ENCODE measurements at places on chromosomes 5 and 9. TPM values are rescaled to one million over a fixed set of nuclear protein-coding genes. Genes with fewer than 3 reads are reported as not detected.

Gene ANKRD31
- 0.33 TPM for total RNA-seq

Gene ADRA1B
- total RNA-seq: 4.0 TPM

Gene LCN12
- total RNA-seq: 4.9 TPM

Gene OBP2B
- not detected for total RNA-seq

Gene ISL1
- total RNA-seq: 2.9 TPM

Gene FOXB2
- not detected for total RNA-seq

GRCh38 chr5:138391859-138392386 is 39.4 kb downstream of the KDM3B start:
- H3K27ac ChIP-seq: no peak overlapping the region
- H3K4me3 ChIP-seq: no peak overlapping the region
- DNase-seq: no peak
- H3K27me3 ChIP-seq: no peaks in the 10 kb centered on the region

DNA sequence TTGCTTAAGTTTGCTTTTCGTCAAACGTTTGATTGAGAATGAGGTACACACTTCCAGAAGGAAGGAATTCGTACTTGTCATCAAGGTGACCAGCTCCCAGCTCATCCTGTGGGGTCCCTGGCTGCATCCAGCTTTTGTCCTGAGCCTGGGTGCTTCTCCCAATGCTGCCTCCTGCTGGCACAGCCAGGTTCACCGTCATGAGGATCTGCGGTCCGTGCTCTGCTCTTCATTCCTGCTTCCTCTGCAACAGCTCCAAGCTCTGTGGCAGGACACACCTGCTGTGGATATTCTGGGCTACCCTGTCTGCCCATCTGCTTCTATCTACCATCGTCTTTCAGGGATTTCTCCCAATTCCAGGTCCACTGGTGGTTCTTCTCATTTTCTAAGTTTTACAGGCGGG is 13.3 kb upstream of the UBE2QL1 start:
- no peaks in the 10 kb centered on the region for H3K27me3 ChIP-seq
- H3K27ac ChIP-seq: no peak overlapping the region
- H3K36me3 ChIP-seq: no peaks in the 10 kb centered on the region
- no peaks in the 10 kb centered on the region for H3K4me1 ChIP-seq
- DNase-seq: no peak
- no peak overlapping the region for H3K4me3 ChIP-seq

GRCh38 chr5:27769748-27770402 is 731.5 kb upstream of the CDH9 start:
- DNase-seq: no peak
- no peaks in the 10 kb centered on the region for H3K4me1 ChIP-seq
- no peaks in the 10 kb centered on the region for H3K27me3 ChIP-seq
- H3K27ac ChIP-seq: no peak overlapping the region
- H3K4me3 ChIP-seq: no peak overlapping the region
- H3K36me3 ChIP-seq: no peaks in the 10 kb centered on the region

DNA sequence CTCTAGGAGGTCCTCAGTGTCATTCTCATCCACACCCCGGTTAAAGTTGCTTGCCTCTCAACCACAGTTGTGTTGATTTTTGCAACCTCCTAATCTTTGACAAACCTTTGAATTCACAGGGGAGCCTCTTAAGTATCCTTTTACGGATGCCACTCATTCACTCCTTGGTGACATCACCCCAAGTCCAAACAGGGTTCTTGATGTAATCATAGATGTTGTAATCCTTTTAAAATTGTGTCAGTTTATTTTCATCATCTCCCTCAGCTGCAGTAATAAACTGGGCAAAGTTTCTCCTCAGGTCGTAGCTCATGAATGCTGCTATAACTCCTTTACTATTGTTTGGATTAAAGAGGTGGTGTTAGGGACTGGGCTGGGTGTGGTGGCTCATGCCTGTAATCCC is 637.2 kb upstream of the NUDT12 start:
- H3K36me3 ChIP-seq: no peaks in the 10 kb centered on the region
- no peak overlapping the region for H3K4me3 ChIP-seq
- H3K27ac ChIP-seq: no peak overlapping the region
- H3K4me1 ChIP-seq: no peaks in the 10 kb centered on the region
- no peak for DNase-seq
- H3K27me3 ChIP-seq: no peaks in the 10 kb centered on the region

GRCh38 chr9:11194246-11194645 is 581.4 kb upstream of the PTPRD start:
- no peaks in the 10 kb centered on the region for H3K36me3 ChIP-seq
- H3K27ac ChIP-seq: no peak overlapping the region
- no peak overlapping the region for H3K4me3 ChIP-seq
- peak; percentile 70 for DNase-seq
- no peaks in the 10 kb centered on the region for H3K27me3 ChIP-seq
- H3K4me1 ChIP-seq: peaks cover 9% of the 10 kb centered on the region

DNA sequence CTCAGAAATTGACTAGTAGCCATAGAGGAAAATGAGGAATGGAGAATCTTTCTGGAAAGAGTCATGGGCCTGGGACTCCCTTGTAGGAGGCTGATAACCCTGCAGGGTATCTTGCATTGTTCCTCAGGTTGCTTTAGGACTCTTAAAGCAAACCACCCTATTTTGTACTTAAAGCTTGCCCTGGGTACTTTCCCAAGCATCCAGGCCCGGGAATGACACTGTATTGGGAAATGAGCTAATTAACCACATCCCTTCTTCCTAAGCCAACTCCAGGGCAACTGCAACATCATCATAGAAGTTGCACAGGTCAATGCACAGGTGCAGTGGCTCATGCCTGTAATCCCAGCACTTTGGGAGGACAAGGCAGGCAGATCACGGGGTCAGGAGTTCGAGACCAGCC is 55.9 kb downstream of the UGCG start:
- H3K36me3 ChIP-seq: no peaks in the 10 kb centered on the region
- H3K4me1 ChIP-seq: peaks cover 3% of the 10 kb centered on the region
- no peak overlapping the region for H3K4me3 ChIP-seq

GRCh38 chr9:103798620-103799019 is 295.5 kb upstream of the SMC2 start:
- no peak overlapping the region for H3K27ac ChIP-seq
- no peaks in the 10 kb centered on the region for H3K27me3 ChIP-seq
- no peak overlapping the region for H3K4me3 ChIP-seq
- no peaks in the 10 kb centered on the region for H3K36me3 ChIP-seq
- DNase-seq: no peak
- H3K4me1 ChIP-seq: no peaks in the 10 kb centered on the region

DNA sequence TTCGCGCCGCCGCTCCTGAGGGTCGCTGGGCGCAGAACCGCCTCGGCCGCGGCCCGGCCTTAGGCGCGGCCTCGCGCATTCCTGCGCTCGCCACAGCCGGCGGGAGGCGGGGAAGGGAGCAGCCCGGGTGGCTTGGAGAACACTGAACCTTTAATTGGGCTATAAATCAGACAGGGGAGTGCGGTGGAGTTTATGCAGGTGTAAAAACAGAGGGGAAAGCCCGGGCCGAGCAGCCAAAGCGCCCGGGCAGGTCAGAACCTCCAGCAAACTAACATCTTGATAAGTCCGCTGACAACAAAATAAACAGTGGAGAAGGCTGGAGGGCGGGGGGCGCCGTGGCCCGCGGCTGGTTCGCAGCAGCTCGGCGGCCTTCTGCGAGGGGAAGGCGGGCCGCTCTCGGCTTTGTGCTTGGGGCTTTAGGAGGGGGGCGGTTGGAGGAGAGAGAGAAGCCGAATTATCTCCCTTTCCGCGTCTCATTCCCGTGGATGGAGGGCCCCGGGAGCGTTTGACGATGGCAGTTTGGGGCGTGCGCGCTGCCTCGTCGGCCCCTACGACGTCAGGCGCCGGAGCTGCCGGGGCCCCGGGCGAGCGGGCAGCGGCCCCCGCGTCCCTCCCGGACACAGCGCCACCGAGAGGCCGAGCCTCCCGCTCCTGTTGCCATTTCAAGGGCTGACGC is 11.3 kb downstream of the FOXD1 start:
- H3K27me3 ChIP-seq: peaks cover 52% of the 10 kb centered on the region
- H3K4me1 ChIP-seq: peaks cover 18% of the 10 kb centered on the region
- DNase-seq: no peak
- no peak overlapping the region for H3K4me3 ChIP-seq

DNA sequence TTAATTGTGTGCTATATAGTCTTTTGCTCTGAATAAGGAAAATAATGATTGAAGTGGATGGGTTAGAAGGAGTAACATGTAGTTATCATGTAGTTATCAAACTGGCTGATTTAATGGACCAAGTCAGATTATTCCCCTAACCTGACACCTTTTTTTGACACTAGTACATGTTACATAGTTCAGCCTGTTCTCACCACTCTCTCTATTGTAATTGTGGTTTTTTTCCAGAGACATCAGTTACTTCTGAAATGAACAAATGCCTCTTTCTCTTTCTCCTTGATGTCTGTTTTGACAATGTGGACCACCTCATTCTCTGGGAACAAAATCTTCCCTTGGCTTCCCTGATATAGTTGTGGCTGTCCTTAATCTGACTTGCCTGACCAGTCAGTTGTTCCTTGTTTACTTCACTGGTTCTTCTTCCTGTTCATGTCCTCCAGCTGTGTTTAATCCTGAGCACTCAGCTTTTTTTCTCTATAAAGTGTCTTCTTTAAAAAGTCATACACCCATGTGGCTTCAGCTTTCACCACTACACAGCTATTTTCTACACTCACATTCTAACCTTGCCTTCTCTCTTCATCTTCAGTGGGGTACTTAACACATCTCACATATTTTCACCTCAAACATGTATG is 243.4 kb downstream of the ARRDC3 start:
- H3K27me3 ChIP-seq: no peaks in the 10 kb centered on the region
- no peak overlapping the region for H3K27ac ChIP-seq
- H3K4me3 ChIP-seq: no peak overlapping the region
- H3K4me1 ChIP-seq: peaks cover 20% of the 10 kb centered on the region
- H3K36me3 ChIP-seq: no peaks in the 10 kb centered on the region

DNA sequence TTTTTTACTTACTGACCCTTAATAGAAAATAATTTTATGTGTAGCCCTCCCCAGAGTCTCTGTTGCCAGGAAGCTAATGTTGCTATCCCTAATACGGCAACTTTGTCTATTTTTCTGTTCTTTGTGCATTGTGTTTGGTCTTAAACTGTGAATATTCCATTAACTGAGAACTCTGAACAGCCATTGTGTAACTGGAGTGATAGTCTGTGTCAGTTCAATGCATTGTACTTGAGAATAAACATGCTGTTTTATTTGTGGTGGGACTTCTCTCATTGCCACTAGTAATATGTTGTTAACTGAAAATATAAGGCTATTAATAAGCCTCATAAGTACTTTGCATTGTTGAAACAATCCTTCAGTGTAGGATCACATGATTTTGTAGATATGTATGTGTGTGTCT is 278.3 kb upstream of the DMRT1 start:
- H3K36me3 ChIP-seq: no peaks in the 10 kb centered on the region
- H3K4me3 ChIP-seq: no peak overlapping the region
- DNase-seq: no peak
- H3K4me1 ChIP-seq: peaks cover 17% of the 10 kb centered on the region

DNA sequence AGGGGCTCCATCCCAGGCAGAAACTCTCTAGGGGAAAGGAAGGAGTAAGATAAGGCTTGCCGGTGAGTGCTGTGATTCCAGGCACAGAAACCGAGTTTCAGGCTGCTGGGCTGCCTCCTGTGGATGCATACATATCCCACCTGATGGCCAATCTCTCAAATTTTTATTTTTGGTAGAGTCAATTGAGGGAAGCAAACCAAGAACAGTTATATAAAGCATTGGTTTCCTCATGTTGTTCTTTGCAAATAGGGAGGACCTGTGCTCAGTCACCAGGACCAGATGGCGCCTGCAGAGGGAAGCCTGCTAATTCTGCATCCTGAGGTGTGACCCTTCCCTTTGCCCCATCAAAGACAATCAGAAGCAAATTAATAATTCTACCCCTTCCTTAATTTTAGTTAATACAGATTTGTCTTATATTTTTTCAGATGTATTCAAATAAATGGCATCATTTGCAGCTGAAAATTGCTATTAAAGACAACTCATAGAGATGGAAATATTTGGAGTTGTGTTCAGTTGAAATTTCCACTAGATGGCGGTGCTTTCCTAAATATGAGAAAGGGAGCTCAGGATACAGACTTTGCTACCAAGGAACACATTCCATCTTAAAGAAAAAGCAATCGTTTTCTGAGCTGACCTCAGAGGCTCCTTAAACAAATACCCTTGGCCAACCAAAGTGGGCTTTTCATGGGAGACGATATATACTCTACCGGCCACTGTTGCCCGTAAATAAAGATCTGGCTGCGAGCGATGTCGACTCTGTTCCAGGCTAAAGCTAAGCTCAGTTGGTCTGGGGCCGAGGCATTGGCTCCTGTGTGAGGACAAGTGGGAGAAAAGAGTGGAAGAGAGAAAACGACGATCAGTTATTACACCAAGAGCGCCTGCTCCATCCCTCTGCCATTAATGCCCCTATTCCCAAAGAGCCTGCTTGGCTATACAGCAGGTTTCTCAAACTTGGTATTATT is 225.7 kb upstream of the KLF9 start:
- H3K27me3 ChIP-seq: no peaks in the 10 kb centered on the region
- H3K36me3 ChIP-seq: no peaks in the 10 kb centered on the region
- no peak overlapping the region for H3K27ac ChIP-seq
- H3K4me3 ChIP-seq: no peak overlapping the region

GRCh38 chr5:100900142-100900795 is 2.8 kb downstream of the ST8SIA4 start:
- no peak for DNase-seq
- no peak overlapping the region for H3K27ac ChIP-seq

GRCh38 chr5:104016646-104017045 is 454.1 kb upstream of the NUDT12 start:
- no peak for DNase-seq
- H3K27ac ChIP-seq: no peak overlapping the region
- H3K4me1 ChIP-seq: no peaks in the 10 kb centered on the region
- no peaks in the 10 kb centered on the region for H3K27me3 ChIP-seq

DNA sequence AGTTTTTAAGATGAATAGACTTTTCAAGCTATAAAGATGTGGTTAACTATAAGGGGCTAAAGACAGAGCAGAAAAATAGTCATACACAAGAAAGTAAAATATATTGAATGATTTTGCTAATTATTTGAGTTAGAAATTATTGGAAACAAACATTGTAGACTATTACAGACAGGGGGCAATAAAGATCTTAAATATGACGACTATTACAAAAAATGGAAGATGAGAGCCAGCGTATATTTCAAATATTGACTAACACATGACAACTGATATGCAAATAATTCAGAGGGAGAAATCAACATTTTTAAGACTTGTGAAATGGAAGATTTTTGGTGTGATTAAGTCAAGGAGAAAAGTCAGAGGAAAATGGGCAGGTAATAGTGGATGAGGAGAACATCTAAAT is 520.2 kb upstream of the NUDT12 start:
- no peaks in the 10 kb centered on the region for H3K4me1 ChIP-seq
- no peak overlapping the region for H3K4me3 ChIP-seq
- no peak overlapping the region for H3K27ac ChIP-seq

DNA sequence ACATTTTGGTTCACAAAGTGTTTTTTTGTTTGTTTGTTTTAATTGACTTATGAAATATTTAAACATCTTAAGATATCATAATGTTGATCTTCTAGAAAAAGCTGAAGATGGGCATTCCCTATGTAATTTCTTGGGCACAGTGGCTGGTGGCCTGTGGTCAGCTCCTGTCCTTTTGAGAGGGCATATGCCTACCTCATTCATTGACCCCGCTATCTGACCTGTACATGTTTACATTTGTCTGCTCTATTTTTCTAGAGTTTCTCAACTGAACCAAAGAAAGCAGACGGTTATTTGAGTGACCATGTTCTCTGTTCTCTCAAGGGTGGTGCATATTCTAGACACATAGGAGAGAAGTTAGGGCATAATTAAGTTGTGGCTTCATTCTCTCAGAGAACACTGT is 5.3 kb downstream of the SGCD start:
- DNase-seq: no peak
- no peaks in the 10 kb centered on the region for H3K27me3 ChIP-seq
- H3K4me1 ChIP-seq: no peaks in the 10 kb centered on the region
- H3K27ac ChIP-seq: no peak overlapping the region

All from body of pancreas (tissue), 4 donors.